ENCODE measurements at places on chromosomes 16 and 17.

- no peak for DNase-seq
Measured at GRCh38 chr17:49508061-49508865, 13.2 kb downstream of the NGFR start.

DNA sequence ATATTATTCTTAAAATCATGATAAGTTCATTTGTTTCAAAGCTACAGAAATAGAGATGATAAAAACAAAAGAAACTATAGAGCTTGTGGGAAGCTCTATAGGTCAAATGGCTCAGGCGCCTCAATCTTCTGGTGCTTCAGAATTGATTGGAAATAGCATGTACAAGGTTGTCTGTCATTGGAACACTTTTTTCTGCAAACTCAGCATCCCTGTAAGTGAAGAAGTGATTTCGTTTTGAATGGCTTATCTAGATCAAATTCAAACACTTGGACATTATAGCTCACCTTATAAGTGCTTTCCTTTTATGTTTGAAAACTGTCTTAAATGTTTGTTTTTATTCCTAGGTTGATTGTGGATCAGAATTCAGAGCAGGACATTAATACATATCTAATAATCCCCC is 103.7 kb downstream of the SKAP1 start:
- DNase-seq = no peak

DNA sequence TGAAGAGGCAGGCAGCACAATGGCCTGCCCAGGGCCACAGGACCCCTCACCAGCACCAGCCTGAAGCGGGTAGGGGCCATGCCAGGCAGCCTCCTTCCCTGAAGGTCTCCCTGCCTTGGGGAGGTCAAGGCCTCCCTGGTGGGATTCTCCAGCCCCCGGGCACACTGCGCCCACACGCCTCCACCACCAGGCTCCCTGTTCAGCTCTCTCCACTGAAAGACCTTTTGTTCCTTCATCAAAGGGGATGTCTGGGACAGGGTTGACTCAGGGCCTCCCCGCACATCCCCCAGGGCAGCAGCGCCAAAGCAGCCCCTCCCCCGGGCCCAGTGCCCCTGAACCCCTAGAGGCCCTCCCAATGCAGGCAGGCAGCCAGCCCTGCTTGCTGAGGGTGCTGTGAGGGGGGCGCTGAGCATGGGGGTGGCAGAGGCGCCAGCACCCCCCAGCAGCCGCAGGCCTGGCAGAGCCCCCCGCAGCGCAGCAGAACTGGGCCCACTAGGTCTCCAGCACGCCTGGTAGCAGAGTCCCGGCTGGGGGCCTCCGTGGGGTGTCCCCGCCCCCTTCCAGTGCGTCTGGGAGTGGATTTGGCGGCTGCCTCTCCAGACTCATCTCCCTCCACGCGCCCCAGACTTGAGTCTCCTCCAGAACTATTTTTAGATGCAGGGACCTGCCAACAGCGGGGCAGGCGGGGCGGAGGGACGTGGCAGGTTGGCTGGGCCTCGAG is 13.1 kb downstream of the BCAR1 start:
- no peak for DNase-seq

DNA sequence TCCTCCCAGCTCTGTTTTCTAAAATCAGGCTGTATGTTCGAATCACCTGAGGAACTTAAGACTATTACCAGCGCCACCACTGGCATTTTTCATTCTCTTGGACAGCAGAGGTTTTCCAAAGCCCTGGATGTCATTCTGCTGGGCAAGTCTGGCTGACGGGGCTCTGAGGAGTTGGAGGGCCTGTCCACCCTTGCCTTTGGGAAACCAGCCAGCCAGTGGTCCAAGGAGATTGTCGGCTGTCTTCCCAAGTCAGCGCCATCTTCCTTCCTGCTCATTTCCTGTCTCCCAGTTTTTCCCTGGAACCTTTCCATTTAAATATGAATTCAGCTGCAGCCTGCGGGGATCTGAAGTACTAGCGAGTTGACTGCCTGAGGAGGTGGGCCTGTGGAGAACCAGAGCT is 258.3 kb downstream of the PRKCA start:
- DNase-seq = no peak

- DNase-seq = no peak
Measured at GRCh38 chr17:61392679-61393078, 7.0 kb upstream of the TBX2 start.

DNA sequence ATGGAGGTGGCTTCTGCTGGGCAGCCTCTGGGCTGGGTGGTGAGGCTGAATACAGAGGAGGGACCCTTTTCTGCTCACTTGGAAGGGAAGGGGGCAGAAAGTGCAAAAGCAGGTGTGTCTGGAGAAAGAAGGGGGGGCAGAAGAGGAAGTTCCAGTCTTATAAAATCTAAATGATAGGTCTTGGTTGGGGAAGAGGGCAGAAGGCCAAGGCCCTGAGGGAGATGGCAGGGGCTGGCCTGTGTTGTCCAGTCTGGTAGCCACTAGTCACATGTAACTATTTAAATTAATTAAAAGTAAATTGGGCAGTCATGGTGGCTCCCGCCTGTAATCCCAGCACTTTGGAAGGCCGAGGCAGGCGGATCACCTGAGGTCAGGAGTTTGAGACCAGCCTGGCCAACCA is 2.5 kb upstream of the CAMKK1 start:
- DNase-seq = no peak

DNA sequence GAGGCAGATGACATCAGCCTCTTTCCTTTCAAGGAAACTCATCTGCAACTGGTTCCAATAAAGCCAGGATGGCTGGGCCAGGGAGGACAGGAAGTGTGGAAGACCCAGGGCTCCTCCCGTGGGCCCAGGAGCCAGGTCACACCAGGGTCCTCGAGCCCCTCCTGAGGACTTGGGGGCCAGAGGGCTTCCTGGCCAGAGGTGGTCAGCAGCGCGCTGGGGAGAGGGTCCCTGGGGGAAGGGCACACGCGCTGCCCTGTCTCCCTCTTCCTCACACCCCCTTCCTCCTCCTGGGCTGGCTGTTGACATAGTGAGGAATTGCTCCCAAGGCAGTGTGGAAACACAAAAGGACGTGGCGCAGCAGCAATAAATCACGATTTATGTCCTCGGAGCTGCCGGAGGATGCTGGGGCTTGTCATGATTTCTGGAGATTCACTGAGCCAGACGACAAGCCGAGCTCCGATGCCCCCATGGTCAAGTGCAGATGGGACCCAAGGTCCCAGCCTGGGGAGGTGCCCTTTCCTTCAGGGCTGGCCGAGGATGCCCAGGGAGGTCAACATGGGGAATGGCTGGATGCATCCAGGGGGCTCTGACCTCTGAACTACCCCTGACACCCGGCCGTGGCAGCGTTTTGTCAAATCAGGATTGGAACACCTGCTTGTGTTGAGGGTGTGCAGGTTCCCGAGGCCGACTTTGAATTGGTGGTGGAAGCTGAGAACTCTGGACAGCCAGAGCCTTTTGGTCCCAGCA is 152.6 kb downstream of the IRF8 start:
- DNase-seq = no peak

DNA sequence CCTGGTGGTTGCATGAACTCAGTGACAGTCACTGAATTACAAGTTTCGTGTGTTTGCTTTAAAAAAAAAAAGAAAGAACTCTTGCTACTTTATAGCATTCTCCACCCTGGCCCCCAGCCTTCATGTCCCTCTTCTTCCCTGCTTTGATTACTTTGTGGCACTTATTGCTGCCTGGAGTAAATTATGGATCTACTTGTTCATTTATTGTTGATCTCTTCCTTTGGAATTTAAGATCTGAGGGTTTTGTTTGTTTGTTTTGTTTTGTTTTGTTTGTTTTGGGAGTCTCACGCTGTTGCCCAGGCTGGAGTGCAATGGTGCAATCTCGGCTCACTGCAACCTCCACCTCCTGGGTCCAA is 126.5 kb downstream of the ABCC6 start:
- DNase-seq = no peak

DNA sequence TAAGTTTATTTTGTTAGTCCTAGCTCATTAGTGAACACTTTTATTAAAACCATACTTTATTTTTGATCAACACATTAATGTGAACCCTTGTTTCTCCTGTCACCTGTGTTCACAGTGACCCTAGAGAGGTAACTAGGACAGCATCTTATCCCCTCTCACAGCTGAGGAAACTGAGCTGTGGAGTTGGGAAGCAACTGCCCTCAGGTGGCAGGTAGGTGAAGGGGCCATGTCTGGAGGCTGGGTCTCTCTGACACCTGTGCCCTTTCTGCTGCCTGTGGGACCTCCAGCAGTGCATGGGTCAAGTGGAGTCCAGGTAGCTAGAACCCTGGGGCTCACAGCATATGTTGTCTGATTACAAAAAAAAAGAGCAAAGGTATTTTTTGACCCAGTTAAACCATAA is 22.9 kb upstream of the SLC12A3 start:
- DNase-seq = no peak

- no peak for DNase-seq
Measured at GRCh38 chr17:3447625-3448024, 14.0 kb upstream of the OR1E2 start.

GRCh38 chr17:60358606-60359225 is 33.2 kb downstream of the USP32 start:
- no peak for DNase-seq

- DNase-seq = no peak
Measured at GRCh38 chr17:57721967-57722703, 23.0 kb downstream of the CCDC182 start.

GRCh38 chr17:35537601-35538141 is at the start of gene SLFN12L:
TSS of gene SLFN12L (minus strand) at chr17:35537678. CDS start at chr17:35522364, 15,314 bp downstream.
- DNase-seq = no peak

GRCh38 chr17:48441231-48441711 is 11.3 kb upstream of the SKAP1 start:
- DNase-seq = no peak

- no peak for DNase-seq
Measured at GRCh38 chr17:5605452-5605851, 21.1 kb upstream of the NLRP1 start.

DNA sequence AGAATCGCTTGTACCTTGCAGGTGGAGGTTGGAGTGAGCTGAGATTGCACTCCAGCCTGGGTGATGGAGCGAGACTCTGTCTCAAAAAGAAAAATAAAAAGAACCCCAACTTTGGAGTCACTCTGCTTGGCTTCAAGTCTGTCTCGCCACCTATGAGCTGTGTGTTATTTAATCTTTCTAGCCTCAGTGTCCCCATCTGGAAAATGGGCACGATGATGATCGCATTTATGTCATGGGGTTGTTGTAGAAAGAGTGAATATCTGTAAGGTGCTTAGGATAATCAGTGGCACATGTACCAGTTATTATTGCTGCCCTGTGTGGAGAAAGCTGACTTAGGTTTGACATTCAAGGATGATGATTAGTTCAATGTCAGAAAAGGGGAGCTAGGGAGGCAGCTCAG is 319.4 kb downstream of the XYLT1 start:
- DNase-seq = no peak

All from stimulated activated CD8-positive, alpha-beta memory T cell treated with anti-CD3 and anti-CD28 coated beads, Interleukin-15, amount 100 ng/mL, for 1 hour (primary cell).